Neural progenitor cell (in vitro differentiated cells): ENCODE measurements at places on chromosomes 12 and 14. TPM values are rescaled to one million over a fixed set of nuclear protein-coding genes. Genes with fewer than 3 reads are reported as not detected.

Gene TROAP
- 40.0 and 66.4 TPM in 2 replicates for total RNA-seq

Gene NFATC4
- total RNA-seq: 38.2 and 95.3 TPM in 2 replicates

Gene DRAM1
- 1.2 and 1.3 TPM in 2 replicates for total RNA-seq

Gene CIROP
- total RNA-seq: 0.06 TPM in 1 of 2 replicates, not detected in the other

Gene CCDC38
- total RNA-seq: 0.12 and 0.13 TPM in 2 replicates

Gene SLC10A1
- total RNA-seq: not detected in 2 replicates

- DNase-seq: no peak
Observed at GRCh38 chr12:130645751-130646150, 70.3 kb downstream of the RIMBP2 start.

- DNase-seq: no peak
Observed at GRCh38 chr14:94797887-94798286, 28.0 kb upstream of the GSC start.

DNA sequence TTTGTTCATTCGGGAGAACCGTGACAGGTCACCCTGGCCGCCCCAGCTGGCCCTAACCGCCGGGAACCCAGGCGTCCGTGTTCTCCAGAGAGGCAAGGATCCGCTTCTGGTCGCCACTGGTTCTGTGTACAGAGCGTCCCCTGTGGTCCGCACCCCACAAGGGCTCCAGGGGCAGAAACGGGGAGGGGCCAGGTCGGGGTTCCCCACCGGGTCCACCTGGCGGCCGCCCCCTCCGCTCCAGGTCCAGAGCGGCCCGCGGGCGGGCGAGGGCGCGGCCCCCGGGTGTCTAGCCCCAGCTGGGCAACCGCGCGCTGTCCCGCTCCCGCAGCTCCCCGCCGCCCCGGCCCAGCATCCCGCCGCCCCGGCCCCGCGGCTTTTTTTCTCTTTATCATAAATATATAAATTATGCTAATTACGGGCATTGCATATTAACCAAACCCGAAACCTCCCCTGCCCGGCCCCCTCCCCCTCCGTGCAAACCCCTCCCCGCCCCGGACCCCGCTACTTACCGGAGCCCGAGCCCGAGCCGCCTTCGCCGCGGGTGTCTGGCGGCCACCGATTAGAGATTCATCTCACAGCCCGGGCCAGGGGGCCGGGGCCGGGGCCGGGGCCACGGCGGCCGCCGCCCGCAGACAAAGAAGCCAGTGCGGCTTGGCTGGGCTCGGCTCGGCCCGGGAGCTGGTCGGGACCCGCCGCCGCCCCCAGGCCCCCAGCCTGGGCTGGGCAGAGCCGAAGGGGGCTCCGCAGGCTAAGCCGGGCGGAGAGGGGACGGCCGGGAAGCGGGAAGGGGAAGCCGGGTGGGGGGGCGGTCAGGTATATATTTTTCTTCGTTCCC, 512 bp downstream of the POU6F1 start:
- peak; percentile 69 for DNase-seq

GRCh38 chr12:52495389-52495788, 2.3 kb upstream of the KRT6A start:
- peak; percentile 30 for DNase-seq

- DNase-seq: no peak
Observed at GRCh38 chr14:71557351-71557750, 374.9 kb upstream of the RGS6 start.

GRCh38 chr12:114402084-114402717, 3.7 kb downstream of the TBX5 start:
- no peak for DNase-seq

DNA sequence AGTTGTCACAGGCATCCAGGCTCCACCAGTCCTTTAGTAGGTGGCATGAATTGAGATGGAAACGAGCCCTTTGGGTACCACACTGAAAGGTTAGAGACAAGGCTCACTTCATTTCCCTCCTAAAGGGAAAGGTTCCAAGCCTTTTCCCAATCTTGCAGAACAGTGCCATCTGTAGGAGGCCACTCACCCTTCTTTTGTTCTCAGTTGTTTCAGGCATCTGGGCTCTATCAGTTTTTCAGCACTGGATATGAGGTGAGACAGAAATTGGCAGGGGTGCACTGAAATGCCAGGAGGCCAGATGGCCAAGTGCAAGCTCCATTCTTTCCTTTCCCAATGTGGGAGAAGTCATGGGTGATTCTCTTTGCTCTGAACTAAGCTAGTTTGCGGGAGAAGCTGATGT, 15.2 kb downstream of the FBXO33 start:
- DNase-seq: no peak

- no peak for DNase-seq
Observed at GRCh38 chr14:77889971-77890442, 90.1 kb downstream of the ADCK1 start.

- DNase-seq: no peak
Observed at GRCh38 chr14:69049675-69050074, 70.6 kb upstream of the ACTN1 start.

GRCh38 chr12:132346471-132347175, 17.2 kb upstream of the GALNT9 start:
- no peak for DNase-seq

- DNase-seq: peak; percentile 47
Observed at GRCh38 chr12:52806821-52807543, 6.9 kb downstream of the KRT4 start.

- no peak for DNase-seq
Observed at GRCh38 chr12:44296624-44297197, 460.8 kb downstream of the TMEM117 start.
